ENCODE measurements at places on chromosomes 3 and 15.

DNA sequence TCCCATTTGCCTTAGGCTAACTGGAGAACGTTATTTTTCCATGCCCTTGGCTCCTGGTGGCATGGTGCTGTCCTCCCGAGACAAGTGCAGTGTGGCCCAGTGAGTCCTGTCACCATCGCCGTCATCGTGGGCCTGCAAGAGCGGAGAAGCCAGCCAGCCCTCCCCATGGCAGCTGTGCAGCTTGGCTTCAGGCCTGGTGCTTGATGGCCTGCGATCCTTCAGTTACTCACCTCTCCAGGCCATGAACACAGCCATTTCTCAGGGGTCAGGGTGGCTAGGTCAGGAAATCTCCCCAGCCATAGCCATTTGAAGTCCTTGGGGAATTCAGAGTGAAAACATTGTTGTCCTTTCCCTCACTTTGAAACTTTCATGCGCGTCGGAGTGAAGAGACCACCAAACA lies 189.0 kb upstream of the RGMA start:
- DNase-seq = no peak

DNA sequence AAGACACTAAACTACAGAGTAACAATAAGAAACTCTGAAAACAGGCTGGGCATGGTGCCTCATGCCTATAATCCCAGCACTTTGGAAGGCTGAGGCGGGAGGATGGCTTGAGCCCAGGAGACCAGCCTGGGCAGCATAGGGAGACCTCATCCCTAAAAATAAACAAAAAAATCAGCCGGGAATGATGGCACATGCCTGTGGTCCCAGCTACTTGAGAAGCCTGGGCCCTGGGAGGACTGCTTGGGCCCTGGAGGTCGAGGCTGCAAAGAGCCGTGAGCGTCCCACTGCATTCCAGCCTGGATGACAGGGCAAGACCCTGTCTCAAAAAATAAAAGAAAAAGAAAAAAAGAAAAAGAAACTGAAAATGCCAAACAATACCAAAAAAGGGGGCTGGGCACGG lies 55.4 kb downstream of the TMCC1 start:
- DNase-seq = no peak

- DNase-seq = no peak
Measured at GRCh38 chr3:112818289-112818688, 28.4 kb downstream of the CD200R1L start.

GRCh38 chr15:92843814-92844213 lies 56.3 kb upstream of the CHD2 start:
- no peak for DNase-seq

DNA sequence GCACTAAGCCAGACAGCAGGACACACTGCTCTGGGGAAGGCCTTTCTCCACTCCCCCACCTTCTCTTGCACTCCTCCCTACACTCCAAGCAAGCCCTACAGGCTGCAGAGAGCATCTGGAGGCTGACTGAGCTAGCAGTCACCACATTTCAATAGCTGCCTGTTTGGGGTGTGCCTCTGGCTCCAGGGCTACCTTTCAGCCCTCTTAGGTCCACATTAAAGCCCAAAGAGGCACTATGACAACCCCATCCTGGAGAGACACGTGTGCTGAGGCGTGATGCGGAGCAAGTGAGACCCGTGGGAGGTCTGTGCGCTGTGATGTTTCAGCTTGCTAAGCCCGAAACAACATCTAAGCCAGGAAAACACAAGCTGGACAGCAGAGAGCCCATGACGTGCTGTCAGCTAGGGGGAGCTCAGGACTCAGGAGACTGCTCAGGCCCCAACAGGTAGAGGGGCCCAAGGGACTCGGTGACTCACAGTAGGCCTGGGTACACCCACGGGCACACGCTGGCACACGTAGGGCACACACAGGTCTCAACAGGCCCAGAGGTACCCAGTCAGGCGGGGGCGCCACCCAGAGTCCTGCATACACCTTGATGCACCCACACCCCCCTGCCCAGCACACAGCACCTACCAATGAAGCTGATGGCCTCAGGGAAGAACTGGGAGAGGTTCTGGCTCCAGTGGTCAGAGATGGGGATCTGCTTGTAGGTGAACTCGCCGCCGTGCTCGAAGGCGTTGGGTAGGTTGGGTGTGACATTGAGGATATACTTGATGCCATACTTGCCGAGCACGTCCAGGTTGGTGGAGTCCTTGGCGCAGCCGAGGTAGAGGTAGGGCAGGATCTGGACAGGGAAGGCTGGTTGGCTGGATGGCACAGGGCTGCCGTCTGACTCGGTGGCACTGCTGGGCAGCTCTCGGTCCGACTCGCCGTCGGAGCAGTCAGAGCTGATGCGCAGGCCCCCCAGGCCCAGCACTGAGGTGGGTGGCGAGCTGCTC lies 2.8 kb downstream of the DUSP7 start:
- peak; percentile 28 for DNase-seq

DNA sequence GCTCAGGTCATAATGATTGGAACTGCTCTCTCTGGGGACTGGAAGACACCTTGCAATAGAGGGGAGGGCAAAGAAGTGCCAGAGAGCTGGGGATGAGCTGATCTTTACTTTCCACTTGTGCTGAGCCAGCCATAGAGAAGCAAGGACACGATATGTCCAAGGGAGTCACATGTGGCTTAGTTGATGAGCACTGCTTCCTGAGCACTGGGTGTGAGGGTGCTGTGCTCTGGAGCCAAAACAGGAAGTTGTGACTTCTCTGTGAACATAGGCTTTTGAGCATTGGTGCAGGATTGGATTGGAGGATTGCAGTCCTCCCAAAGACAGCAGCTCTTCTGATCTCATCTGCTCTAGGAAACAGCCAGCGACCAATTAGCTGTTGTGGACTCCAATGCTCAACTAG lies 6.7 kb downstream of the PARP14 start:
- no peak for DNase-seq

GRCh38 chr15:90412356-90413194 lies 24.5 kb downstream of the IQGAP1 start:
- DNase-seq = no peak

DNA sequence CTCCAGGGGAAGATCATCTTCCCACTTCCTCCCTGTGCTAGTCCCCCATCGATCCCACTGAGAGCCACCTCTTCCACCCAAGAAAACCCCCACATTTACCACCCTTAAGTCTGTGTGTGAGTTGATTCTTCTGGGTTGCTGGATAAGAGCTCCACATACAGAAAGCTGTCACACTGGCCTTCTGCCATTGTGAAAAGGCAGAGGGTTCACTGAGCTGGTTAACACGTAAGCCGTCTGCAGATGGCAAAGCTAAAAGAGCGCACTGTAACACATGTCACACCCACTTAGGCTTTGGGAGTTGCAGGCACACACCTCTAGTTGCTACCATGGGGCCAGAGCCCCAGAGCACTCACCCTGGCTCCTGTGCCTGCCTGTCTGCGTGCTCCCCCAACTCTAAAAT lies 309.8 kb upstream of the LRRC3B start:
- DNase-seq = no peak

DNA sequence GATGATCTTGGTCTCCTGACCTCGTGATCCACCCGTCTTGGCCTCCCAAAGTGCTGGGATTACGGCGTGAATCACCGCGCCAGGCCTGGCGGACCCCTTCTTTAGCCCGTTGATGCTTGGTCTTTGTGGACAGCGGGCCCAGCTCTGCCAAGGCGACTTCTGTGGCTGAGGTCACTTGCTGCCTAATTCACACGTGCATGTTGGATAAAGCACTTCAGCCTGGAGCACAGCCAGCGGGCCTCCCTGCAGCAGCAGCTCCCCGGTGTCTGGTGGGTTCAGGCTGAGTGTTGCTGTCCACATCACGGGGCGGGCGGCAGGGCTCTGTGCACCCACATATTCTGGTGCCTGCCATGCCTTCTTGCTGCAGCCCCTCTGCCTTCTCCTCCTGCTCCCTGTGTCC lies 88.4 kb downstream of the DGKG start:
- DNase-seq = no peak

- DNase-seq = no peak
Measured at GRCh38 chr15:81887912-81888311, 157.9 kb downstream of the MEX3B start.

GRCh38 chr15:76930831-76931396 lies 635 bp upstream of the RCN2 start:
- no peak for DNase-seq

DNA sequence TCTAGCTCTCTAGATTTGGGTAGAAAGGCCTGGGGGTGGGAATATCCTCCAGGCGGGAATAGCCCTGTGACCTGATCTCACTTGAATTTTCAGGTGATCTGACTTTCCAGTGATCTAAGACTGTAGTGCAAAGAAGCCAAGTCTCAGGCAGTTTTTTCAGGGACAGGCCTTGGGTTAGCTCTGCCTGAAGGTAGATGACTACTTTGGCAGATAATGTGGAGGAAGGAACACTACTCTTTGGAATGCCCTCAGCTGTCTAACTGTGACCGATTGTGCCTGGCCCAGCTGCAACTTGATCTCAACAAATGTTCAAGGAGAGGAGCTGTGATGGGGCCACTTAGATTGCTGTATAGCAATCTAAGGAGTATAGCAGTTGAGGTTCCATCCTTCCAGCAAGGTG lies 193.7 kb downstream of the TCF12 start:
- no peak for DNase-seq

DNA sequence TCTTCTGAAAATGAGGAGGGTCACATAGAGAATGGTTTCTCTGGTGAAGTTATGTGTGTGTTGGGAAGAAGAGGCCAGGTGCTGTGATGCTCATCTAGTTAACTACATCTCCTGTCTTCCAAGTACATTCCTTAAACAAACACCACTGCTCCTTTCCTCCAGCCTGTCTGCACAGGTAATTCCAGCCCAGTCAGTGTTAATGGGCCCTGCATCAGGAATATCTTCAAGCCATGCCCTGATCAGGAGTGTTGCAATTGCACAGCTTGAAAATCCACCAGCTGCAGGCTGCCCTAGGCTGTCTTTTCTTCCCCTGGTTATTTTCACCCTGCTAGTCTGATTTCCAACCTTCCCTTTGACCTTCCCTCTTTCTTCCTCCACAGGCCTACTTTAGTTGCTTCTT lies 41.9 kb upstream of the LMOD3 start:
- DNase-seq = no peak

GRCh38 chr15:101455291-101456025 lies 34.0 kb downstream of the PCSK6 start:
- DNase-seq = peak; percentile 12

- DNase-seq = no peak
Measured at GRCh38 chr3:33868309-33868708, 69.9 kb downstream of the PDCD6IP start.

- DNase-seq = peak; percentile 54
Measured at GRCh38 chr3:11290743-11291680, 18.8 kb downstream of the ATG7 start.

- no peak for DNase-seq
Measured at GRCh38 chr15:100766243-100767000, 113.2 kb upstream of the ALDH1A3 start.

- no peak for DNase-seq
Measured at GRCh38 chr3:167864552-167864874, 129.0 kb downstream of the SERPINI1 start.

GRCh38 chr15:81897057-81897677 lies 148.7 kb downstream of the MEX3B start:
- DNase-seq = no peak

DNA sequence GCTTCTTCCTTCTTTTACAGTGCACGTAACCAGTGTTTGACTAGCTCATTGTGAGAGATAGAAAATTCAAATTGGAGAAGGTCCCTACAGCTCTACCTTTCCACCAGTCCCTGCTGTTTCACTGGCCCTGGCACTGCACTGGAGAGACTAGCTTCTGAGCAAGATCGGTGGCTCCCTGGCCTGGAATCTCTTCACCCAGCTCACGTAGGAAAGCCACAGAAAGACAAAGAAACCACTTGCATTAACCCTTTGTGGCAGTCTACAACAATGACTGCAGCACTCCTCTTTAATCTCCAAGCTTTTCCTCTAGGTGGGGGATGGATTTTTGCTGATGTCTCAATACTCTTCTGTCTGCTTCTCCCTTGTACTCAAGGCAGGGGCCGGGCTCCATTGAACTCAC lies 155.9 kb downstream of the PEX5L start:
- no peak for DNase-seq

- DNase-seq = no peak
Measured at GRCh38 chr3:24272408-24272807, 222.2 kb downstream of the THRB start.

GRCh38 chr3:53040351-53040820 lies 5.5 kb downstream of the SFMBT1 start:
- DNase-seq = peak; percentile 95

GRCh38 chr3:51874889-51875288 lies 512 bp downstream of the IQCF5 start:
- no peak for DNase-seq

DNA sequence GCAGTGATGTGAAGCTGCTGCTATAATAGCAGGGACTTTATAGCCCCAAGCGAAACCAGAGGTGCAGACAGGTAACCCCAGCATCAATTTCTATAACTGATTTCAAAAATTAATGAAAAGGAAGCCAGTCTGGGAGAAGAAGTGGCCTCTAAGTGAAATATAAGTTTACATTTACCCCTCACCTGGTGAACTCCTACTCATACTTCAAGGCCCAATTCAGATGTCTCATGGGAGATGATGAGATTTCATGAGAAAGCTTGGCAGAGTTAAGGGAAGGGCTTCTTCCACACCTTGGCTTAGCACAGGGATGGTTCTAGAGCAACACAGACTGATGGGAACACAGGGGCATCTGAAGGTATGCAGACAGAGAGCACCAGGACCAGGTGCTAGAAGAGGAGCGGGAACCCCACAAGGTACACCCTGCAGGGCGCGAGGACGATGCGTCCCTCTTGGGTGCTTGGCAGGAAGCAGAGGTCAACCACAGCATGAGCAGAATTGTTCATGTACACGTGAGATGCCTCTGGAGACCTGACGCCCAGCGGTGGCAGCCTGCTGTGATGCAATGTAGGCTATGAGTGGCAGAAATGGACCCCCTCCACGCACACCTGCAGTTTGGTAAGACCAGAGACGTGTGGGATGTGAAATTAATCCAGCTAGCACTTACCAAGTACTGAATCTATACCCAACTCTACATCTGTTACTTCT lies 102.9 kb downstream of the SRGAP3 start:
- no peak for DNase-seq

- DNase-seq = no peak
Measured at GRCh38 chr3:173660645-173661299, 263.2 kb downstream of the NLGN1 start.

GRCh38 chr3:43736558-43737440 lies 46.1 kb downstream of the ABHD5 start:
- DNase-seq = no peak
